ENCODE measurements at places on chromosomes 5 and 9. TPM values are rescaled to one million over a fixed set of nuclear protein-coding genes. Genes with fewer than 3 reads are reported as not detected.

GRCh38 chr5:169190849-169191248 lies 110.1 kb downstream of the SLIT3 start:
- no peak for DNase-seq

The TTF1 gene
- 10.1 TPM for total RNA-seq

DNA sequence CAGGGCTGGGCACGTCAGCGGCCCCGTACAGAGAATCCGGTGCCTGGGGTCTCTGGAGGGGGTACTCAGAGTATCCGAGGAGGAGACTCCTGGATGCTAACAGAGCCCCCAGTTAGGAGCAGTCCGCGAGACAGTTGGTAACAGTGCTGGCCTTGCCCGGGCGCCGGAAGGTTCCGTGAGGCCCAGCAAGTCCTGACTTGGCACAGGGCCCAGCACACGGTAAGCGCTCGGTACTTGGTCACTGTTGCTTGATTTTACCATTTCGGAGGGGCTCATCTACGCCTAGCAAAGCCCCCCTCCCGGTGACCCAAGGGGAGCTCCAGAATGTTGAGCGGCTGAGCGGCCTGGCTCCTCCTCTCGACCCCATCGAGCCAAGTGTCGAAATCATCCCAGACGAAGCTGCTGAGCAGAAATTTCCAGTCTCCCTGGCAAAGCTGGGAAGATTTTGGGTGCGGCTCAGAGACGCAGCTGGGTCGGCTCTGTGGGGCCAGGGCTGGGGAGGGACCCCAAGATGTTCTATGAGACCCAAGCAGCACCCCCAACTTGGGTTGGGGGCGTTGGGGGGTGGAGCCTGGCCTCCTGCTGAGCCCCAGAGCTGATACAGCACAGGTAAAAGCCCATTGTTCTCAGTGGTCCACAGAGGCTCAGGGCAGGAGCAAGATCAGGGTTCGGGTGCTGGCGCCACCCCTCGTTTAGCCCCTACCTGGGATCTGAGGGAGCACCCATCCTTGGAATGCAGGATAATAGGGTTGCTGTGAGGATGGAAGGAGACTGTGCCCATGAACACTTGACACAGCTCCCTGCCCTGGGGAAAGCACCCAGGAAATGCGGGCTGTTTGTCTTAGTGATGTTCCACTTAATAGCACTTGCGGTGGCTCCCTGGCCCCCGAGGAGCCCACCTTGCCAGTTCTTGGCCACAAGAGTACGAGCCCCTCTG lies 137.2 kb downstream of the C9orf50 start:
- peak; percentile 82 for DNase-seq

The C9orf153 gene
- total RNA-seq, result not detected

- DNase-seq, result no peak
Observed at GRCh38 chr9:132078699-132079356, 839 bp downstream of the MED27 start.

The CKMT2 gene
- 1.7 TPM for total RNA-seq

The ANKRD55 gene
- total RNA-seq, result not detected

DNA sequence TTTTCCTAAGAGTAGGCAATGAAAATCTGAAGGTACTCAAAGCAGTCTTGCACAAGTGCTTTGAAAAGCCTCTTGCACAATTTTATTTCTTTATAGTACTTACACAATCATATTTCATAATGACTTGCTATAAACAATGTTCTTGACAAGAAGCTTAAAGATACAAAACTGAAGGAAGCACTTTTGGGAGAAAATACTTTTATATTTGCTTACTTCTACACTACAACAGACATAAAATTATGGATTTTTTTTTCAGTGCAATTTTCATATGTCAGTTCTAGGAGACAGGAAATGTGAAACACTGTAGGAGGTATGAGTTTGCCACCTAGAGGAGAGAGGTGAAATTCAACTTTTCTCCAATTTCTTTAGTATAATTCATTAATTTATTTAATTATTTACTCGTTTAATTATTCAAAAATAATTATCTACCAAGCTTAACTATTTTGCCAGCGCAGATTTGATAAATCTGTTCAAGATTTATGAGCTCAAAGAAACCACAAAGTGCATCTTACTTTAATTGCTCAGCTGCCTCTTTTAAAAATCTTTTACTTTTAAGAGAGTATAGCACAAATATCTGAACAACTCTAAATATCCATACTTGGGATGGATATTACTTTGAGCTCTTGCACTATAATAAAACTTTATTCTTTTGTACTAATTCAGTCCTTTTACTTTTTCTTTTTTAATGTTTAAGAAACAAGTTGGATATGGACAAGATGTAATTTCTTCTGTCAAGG lies 29.0 kb upstream of the CDKN2B start:
- DNase-seq, result peak; percentile 54

The DDX4 gene
- not detected for total RNA-seq

The IFNA21 gene
- not detected for total RNA-seq

GRCh38 chr5:125698420-125698819 lies 724.8 kb upstream of the GRAMD2B start:
- DNase-seq, result no peak

- DNase-seq, result no peak
Observed at GRCh38 chr5:79032031-79032695, 37.3 kb downstream of the DMGDH start.

The PCDHB13 gene
- 6.4 TPM for total RNA-seq

DNA sequence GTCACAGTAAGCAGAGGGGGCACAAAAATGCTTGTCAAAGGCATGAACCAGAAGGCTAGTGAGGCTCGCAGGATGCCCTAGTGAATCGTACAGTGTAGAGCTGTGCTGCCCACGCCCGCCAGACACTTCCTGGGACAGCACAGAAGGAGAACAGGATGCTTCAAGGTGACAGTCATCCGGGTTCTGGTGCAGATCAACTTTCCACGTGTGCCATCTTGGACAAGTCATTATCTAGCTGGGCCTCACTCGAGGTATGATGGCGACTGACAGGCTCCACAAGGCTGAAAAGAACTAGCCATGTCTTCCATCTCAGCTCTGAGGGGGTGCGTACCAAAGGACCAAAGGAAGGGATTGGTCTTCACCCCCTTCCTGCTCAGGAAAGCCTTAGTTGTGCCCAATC lies 14.0 kb downstream of the SPRY4 start:
- DNase-seq, result no peak

GRCh38 chr5:9401786-9402472 lies 143.9 kb downstream of the SEMA5A start:
- no peak for DNase-seq

The ADAM19 gene
- 33.4 TPM for total RNA-seq

DNA sequence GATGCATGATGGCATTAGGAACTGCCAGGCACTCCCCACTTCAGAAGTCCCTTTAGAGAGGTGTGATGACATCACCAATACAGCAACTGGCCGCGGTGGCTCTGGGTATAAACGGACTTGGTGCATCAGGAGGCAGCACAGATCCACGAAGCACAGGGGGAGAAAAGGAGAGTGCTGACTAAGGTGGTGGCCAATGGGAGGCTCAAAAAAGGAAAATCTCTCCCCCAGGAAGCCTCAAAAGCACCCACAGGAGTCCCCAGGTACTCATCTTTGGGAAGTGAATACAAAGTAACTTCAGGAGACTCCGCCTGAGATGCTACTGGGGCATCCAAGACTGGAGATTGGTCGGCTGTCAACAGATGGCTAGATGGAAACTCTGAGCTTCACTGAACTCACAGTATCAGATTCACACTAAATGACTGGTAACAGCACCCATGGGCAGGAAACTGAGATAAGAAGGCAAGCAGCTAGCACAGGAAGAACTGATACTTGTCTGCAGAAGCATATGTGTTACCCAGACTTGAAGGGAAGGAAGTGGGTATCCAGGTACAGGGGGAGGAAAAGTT lies 7.6 kb downstream of the TTC39B start:
- no peak for DNase-seq

DNA sequence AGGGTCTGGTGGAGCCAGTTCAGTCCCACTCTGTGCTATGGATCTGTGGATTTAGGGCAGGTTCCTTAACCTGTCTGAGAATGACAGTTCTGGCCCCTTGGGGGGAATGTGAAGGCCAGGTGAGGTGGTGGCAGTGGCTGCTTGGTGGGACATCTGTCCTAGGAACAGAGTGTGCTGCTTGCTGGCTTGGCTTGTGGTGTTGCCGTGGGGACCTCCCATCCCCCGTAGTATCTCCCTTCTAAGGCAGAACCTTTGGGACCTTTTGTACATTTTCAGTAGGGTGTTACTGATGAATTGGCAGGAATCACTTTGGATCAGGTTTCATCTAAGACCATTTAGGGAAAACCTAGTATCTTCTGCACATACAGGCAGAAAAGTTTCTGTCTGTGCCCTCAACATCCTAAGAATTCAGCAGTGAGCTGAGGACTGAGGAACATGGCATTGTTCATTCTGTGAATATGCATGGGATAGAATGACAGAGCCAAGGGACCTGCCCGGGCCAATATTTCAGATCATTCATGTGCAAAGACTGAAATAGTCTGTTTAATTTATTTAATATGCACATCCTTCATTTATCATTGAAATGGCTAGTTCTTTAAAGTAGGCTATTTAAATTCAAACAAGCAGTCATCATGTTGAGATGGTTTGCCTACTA lies 64.6 kb downstream of the WNK2 start:
- no peak for DNase-seq

GRCh38 chr9:94918038-94918753 lies 191.7 kb downstream of the AOPEP start:
- DNase-seq, result no peak

The PROB1 gene
- total RNA-seq, result 59.5 TPM

DNA sequence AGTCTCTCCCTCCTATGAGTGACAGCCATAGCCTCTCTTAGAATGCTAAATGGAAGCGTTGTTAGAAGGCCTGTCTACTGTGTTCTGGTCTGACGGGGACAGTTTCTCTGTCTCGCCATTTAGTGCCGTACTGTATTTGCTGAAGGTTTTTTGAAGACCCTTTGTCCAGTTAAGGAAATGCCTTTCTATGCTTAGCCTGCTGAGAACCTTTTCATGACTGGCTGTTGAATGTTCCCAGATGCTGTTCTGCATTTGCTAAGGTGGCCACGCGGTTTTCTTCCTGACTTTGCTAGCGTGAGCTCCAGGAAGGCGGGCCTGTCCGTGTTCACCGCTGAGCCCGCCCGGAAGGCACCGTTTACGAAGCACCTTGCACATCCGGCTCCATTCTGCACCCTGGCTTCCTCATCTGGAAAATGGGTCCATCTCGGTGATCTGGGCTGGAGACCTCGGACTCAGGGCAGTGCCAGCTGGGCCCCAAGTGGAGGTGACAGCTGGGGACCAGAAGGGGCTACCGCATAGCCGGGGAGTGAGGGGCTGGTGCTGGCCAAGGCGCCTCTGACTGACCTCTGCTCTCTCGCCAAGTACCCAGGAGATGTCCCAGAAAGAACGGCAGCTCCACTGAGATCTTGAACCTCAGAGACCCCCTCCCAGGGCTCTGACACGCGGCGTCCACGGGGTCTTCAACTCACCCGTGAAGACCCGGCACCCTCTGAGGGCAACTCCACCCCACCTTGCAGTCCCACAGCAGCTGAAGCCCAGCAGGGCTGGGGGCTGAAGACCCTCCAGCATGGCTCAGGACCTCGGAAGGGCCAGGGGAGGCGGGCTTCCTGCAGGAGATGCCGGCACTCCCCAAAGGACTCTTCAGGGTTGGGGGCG lies 52.5 kb upstream of the NKD2 start:
- no peak for DNase-seq

The SOHLH1 gene
- total RNA-seq, result not detected

DNA sequence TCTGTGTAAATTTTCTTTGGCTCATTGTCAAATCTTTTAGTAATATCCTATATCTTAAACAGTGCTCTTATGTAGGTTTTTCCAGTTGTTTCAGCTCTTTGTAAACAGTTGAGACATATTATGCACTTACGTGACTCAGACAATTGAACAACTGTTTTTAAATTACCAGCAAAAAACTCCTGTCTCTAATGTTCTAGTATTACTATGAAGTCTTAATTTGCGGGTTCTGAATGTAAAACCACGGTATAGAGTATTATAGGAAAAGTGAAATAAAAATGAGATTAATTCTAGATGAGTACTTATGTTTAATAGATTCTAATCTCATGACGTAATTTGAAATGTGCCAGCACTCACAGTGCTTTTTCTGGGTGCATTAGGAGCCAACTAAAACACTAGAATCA lies 136.0 kb downstream of the GDNF start:
- DNase-seq, result no peak

The CCDC180 gene
- not detected for total RNA-seq

DNA sequence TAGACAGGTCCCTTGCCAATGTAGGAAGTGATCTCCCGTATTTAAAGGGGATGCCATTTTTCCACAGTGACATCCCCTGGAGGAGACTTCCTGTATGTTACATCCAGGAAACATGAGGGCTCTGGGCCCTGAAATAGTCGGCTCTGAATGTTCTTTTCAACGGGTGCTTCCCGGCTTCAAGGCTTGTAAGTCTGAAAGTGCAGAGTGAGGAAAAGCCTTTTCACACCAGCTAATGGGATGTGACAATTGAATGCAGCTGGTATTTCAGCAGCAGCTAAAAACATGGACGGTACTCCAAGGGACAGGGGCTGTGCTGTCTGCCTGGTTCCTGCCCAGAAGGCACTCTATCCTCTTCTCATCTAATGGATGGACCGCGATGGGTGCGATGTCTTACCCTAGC lies 1.4 kb downstream of the IL9 start:
- no peak for DNase-seq

- no peak for DNase-seq
Observed at GRCh38 chr5:40355846-40356245, 323.9 kb upstream of the PTGER4 start.

- peak; percentile 85 for DNase-seq
Observed at GRCh38 chr5:16931334-16932110, 4.6 kb downstream of the MYO10 start.

- DNase-seq, result no peak
Observed at GRCh38 chr9:84919440-84919839, 249.9 kb downstream of the NTRK2 start.

GRCh38 chr9:34927061-34927460 lies 31.0 kb upstream of the PHF24 start:
- peak; percentile 74 for DNase-seq

The TRIP13 gene
- 3.5 TPM for total RNA-seq

DNA sequence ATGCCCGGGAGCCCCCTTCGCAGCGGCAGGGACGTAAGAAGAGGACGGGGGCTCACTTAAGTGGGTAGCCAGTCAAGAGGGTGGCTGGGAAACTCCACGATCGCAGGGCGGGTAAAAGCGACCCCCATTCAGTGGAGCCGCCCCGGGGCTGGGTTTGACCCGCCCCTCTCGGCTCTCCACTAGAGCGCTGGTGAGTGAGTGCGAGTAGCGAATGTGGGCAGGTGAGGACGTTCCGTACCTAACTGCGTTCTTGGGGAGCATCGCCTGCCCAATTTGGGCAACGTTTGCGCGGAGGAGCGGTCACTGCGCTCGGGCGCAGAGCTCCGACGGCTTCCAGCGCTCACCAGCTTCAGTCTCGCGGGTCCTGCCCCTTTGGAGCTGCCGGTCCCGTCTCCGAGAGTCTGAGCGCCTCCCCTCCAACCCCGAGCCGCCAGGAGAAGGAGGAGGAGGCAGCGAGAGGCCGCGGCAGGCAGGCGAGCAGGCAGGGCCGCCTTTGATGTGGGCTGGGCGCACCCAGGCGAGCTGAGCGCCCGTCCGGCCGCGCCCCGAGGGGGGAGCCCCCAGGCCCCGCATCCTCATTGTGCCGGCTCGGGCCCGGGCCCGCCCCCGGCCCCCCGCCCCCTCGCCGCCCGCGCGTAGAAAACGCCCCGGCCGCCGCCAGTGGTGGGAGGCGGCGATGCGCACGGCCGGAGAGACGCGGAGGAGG lies at the start of gene FGF18:
TSS of gene FGF18 (plus strand) at position 666 of the 706 bp plus-strand sequence. CDS start 553 bp downstream, outside the sequence.
- peak; percentile 35 for DNase-seq

The IL3 gene
- not detected for total RNA-seq

The NR2F1-AS1 gene
- 3.2 TPM for total RNA-seq

GRCh38 chr5:60439552-60439951 lies 260.4 kb downstream of the DEPDC1B start:
- DNase-seq, result no peak

The PCDHGB3 gene
- total RNA-seq, result 1.8 TPM

GRCh38 chr5:61465066-61465465 lies 133.0 kb downstream of the ZSWIM6 start:
- DNase-seq, result no peak

All from myocyte (in vitro differentiated cells).